ENCODE measurements at places on chromosomes 6 and 20. TPM values are rescaled to one million over a fixed set of nuclear protein-coding genes. Genes with fewer than 3 reads are reported as not detected.

Gene BPIFB4
- total RNA-seq: not detected

DNA sequence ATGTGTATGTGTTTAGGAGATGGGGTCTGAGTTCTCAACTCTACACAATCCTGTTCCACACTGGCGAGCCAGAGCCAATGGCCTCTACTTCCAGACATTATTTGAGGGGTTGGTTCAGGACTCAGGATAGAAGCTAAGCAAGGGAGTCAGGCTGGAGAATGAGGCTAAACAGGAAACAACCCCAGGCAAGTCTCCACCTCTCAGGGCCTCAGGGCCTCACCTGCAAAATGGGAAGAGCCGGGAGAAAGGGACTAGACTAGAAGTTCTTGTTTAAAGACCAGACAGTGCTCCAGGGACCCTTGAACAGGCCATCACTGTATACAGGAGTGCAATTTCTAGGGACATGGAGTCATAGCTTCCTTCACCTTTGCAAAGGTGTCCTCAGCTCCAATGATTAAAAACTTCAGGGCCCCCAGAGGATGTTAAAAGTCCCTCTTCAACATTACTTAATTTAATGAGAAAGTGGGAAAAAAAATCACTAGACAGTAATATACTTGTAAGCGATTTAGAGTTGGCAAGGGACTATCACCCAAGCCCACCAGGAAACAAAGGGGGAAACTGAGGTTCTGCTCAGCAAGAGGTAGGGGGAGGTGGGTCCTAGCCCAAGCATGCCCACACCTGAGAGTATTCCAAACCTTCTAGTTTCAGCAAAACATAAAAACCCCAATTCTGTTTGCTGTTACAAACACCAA is 41.7 kb downstream of the ZMYND8 start:
- DNase-seq: no peak

GRCh38 chr20:50251383-50251748 is 60.7 kb downstream of the CEBPB start:
- DNase-seq: no peak

- no peak for DNase-seq
Measured at GRCh38 chr6:55397986-55398385, 70.7 kb downstream of the GFRAL start.

GRCh38 chr6:118865100-118865391 is 28.9 kb upstream of the ASF1A start:
- DNase-seq: no peak

Gene SLC35D3
- not detected for total RNA-seq

DNA sequence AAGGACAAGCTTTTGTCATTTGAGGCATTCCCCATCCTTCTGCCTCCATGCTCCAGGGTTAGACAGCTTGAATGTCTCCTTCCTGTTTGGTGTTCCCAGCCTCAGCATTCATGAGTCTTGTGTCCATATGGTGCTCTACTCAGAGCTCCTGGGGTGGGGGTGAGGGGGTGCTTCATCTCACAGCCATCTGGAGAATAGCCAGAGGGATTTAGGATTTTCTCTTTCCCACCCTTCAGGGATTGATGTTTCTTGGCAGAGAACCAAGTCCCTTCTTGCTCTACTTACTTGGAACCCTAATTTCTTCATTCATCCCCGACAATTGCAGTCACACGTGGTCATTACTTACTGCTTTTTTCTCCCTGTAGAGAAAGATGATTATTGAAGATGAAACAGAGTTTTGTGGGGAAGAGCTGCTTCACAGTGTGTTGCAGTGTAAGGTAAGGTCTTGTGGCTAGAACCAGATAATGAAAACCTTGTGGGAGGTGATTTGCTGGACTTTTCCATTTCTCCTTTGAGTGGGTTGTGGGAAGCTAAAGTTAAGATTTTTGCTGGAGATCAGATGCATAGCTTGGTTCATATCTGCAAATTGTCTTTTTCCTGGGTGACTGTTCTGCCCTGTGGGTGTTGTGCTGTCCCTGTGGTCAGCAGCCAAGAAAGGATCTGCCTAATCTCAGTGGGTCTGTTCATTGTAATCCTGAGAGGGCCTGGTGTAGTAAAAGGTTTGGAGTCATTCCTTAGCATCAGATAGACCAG is 18.6 kb downstream of the CMTR1 start:
- DNase-seq: no peak

Gene SNAI1
- 3.5 TPM for total RNA-seq

Gene FOXC1
- total RNA-seq: 0.23 TPM

DNA sequence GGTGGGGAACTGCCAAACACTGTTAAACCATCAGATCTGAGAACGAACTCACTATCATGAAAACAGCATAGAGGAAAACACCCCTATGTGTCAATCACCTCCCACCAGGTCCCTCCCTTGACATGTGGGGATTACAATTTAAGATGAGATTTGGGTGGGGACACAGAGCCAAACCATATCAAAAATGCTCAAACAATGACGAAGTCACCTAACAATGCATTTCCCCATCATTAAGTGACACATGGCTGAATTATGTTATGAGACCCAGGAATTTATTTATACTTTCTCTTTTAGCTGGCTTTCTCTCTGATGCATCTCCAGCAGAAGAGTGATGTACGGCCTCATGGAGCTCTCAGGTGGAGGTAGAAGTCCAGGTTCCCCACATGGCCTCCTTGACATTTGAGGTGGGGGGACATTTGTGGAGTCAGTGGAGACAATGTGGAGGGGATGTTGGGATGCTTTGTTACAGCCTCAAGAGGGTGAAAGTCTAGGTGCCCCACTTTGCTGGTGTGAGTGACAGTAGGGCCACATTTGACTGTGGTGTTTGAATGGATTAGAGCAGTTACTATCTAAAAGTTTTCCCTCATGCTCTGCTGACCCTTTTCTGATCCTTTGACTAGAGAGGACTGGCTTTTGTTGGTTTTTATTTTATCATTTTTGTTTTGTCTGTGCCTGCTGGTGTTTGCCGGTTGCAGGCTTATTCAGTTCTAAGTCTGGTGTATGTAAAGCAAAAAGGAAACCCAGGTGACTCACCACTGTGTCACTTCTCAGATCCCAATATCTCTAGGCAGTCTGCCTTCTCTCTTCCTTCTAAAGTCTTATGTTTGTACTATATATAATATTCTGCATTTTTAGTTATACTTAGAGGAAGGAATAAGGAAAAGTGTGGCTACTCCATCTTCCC is 18.5 kb upstream of the DCBLD1 start:
- DNase-seq: no peak

- no peak for DNase-seq
Measured at GRCh38 chr6:15137086-15137485, 108.8 kb upstream of the JARID2 start.

DNA sequence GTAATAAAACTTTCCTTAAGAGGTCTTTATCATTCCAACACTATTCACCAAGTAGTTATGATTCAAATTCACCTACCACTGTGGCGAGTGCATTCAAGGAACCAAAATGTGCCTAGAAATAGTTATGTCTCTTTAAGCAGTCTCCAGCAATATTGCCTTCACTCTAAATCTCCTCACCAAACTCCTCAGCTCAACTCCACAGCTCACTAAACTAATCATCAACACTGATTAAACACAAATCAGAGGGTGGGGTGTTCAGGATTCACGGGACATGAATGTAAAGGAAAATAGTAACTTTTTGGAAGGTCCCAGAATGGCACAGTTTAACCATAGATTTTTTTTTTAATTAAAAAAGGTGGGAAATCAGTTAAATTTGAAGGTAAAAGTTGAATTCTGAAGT is 70.5 kb upstream of the THEMIS start:
- no peak for DNase-seq

- no peak for DNase-seq
Measured at GRCh38 chr6:117481278-117481925, 1.1 kb upstream of the DCBLD1 start.

- DNase-seq: no peak
Measured at GRCh38 chr6:150906641-150907326, 41.3 kb downstream of the MTHFD1L start.

Gene CNKSR3
- total RNA-seq: not detected

DNA sequence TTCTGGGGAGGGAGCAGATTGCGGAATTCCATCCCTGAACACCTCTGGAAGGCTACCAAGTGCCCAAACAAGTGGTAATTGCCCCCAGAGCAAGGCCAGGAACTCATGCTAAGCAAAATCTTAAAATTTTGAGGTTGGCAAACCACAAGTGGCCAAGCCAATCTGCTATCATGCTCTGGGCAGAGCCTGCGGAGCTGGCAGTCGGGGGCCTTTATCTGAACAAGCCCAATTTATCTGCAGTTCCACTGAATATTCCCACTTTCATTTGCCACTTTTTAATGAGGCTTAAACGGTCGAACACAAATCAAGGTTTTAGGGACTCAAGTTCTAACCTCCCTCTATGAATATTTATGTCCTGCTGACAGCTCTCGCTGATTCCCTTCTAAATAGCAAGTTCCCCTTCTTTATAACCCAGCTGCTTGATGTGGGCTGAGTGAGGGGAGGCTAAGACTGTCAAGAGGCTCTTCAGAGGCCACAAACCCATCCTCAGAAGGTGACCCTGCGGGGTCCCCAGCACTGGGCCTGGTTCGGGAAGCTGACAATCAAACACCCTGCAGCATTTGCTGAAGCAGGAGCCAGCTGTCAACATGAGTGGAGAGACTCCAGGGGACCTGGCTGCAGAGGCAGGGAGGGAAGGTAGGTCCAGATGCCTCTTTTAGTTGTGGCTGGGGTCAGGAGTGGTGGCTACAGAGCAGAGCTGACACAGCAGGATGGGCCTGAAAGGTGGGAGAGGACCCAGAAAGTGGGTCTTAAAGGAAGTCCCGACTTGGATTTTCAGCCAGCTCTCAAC is 11.9 kb downstream of the CCDC167 start:
- no peak for DNase-seq

- no peak for DNase-seq
Measured at GRCh38 chr6:111757342-111757741, 115.9 kb downstream of the FYN start.

DNA sequence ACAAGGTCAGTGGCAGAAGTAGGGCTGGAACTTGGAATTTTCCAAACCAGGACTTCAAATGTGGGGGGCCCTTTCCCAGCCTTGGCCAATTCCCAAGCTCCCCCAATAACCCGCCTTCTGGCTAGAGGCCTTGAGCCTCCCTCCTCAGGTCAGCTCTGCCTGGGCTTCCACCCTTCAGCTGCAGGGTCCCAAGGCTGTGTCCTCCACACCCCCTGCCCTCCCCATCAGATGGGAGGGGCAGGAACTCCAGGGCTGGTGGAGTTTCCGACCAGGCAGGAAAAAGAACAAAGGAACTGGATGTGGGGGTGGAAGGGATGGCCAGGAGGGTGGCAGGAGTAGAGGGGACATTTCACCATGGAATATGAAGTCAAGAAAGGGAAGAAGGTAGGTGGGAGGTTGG is at the start of gene CCM2L:
Gene CCM2L, plus strand, starts transcription at position 338 of the 400 bp plus-strand sequence. Its CDS starts 17 bp downstream, at position 355.
- no peak for DNase-seq

GRCh38 chr20:58557733-58558342 is 42.6 kb upstream of the APCDD1L start:
- no peak for DNase-seq

- DNase-seq: no peak
Measured at GRCh38 chr20:44222027-44222426, 11.5 kb upstream of the OSER1 start.

Gene DNAH8
- total RNA-seq: 0.05 TPM

GRCh38 chr6:25002326-25003091 is 66.7 kb upstream of the RIPOR2 start:
- DNase-seq: no peak

GRCh38 chr6:13769034-13769654 is 45.2 kb downstream of the MCUR1 start:
- DNase-seq: no peak

Gene DPPA5
- total RNA-seq: not detected

DNA sequence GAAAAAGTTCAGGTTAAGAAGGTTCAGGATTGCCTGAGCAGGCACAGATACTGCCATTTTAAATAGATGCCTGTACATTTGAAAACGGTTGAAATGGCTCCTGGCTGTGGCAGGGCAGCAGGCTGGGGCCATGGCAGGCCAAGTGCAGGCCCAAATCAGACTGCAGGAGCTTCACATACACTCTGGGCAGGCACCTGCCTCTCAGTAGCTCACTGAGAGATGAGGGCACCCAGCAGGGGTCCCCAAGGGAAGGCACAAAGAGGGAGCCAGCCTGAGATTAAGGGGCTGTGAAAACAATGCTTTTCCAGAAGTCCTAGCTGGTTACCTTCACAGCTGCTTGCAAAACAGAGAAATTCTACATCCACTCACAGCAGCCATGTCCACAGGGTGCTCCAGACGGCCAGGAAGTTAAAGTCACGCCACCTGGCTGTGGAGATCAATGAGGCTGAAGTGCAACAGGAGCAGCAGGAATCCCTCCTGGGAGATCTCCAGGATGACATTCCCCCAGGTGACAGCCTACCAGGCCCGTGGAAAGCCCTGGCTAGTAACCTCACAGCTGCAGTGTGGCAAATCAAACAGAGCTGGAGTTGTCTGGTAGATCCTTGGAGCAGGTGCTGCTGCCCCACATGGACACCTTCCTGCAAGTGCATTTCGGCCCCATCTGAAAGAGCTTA is 6.2 kb upstream of the RAET1E start:
- no peak for DNase-seq

DNA sequence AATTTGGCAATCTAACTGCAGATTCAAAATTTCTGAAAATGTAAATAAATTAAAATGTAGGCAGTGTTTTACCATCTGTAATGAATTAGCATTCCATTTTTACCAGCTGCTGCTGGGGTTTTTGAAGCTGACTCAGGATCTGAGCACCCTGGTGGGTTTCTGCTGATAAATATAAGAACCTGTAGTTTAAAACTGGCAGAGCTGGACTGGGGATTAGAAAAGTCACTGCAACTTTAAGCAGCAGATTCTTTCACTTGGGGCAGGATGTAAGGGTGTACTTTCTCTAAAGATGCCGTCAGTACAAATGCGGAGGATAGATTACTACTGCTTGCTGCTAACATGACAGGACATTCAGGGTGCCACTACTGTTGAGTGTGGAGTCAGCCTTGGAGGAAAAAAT is 341.8 kb downstream of the CDKAL1 start:
- DNase-seq: no peak

- no peak for DNase-seq
Measured at GRCh38 chr6:4774715-4775493, 1.3 kb upstream of the CDYL start.

Gene SIGLEC1
- total RNA-seq: not detected

GRCh38 chr6:56158571-56158970 is 88.8 kb downstream of the COL21A1 start:
- DNase-seq: no peak
